ENCODE measurements at places on chromosomes 5 and 9.

GRCh38 chr9:131049829-131050715, 41.1 kb downstream of the LAMC3 start:
- no peak overlapping the region for H3K4me3 ChIP-seq
- H3K27ac ChIP-seq, result no peak overlapping the region
- DNase-seq, result no peak
- H3K27me3 ChIP-seq, result no peaks in the 10 kb centered on the region
- peaks cover 2% of the 10 kb centered on the region for H3K4me1 ChIP-seq

DNA sequence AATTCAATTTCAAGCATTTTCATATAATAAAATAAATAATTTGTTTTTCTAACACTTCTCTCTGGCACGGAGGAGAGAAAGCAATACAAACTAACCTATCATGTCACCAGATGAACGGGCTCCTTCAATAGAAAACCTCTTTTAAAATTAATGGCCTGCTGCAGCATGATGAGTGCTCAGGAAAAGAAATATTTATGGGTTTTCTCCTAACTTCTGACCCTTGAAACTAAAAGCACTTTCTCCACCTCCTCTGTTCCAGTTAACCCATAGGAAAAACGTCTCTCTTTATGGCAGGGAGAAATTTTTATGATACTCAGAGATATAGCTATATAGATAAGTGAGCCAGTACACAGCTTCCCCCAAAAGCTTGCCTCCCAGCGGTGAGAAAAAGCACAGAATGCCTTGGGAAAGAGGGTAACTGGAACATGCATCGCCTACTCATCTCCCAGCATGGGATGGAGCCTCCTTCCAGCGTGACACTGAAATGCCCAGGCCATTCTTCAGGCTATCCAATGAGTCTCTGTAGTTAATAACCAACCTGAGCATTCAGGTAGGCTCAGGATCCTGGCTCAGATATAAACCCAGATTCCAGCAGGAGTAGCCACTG, 963.0 kb upstream of the DMAC1 start:
- DNase-seq, result no peak
- no peak overlapping the region for H3K4me3 ChIP-seq
- H3K4me1 ChIP-seq, result no peaks in the 10 kb centered on the region
- H3K36me3 ChIP-seq, result no peaks in the 10 kb centered on the region
- H3K27me3 ChIP-seq, result no peaks in the 10 kb centered on the region

GRCh38 chr9:36100532-36100931, 36.0 kb upstream of the GLIPR2 start:
- no peak for DNase-seq
- H3K4me1 ChIP-seq, result peaks cover 10% of the 10 kb centered on the region
- H3K4me3 ChIP-seq, result no peak overlapping the region
- no peak overlapping the region for H3K27ac ChIP-seq
- no peaks in the 10 kb centered on the region for H3K27me3 ChIP-seq

DNA sequence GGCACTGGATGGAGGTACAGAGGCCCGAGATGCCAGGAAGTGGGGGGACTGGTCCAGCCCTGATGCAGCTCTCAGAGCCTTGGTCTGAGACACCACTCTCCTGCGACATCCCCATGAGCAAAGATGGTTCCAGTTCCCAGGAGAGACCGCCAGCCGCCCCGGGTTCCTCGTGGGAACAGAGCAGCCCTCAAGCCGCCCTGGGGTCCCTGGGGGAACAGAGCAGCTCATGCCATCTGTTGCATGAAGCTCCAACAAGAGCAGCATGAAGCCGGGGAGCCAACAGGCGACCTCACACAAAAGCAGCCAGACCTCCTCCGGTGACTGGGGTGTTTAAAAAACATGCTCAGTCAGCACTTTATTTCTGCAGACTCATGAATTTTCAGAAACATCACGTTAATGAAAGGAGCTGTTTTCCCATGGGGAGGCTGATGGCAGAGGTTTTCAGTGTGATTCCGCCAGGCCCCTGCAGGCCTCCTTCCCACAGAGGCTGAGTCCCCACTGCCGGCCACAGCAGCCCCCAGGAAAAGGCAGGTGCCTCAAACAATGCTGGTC, 6.2 kb downstream of the SLC6A18 start:
- DNase-seq, result no peak
- H3K4me1 ChIP-seq, result peaks cover 33% of the 10 kb centered on the region
- H3K27me3 ChIP-seq, result peaks cover 22% of the 10 kb centered on the region
- H3K27ac ChIP-seq, result no peak overlapping the region
- H3K4me3 ChIP-seq, result no peak overlapping the region

GRCh38 chr5:77936365-77936693, 160.2 kb upstream of the TBCA start:
- H3K36me3 ChIP-seq, result no peaks in the 10 kb centered on the region
- no peak overlapping the region for H3K4me3 ChIP-seq
- DNase-seq, result no peak
- H3K27ac ChIP-seq, result no peak overlapping the region
- peaks cover 27% of the 10 kb centered on the region for H3K27me3 ChIP-seq
- peaks cover 12% of the 10 kb centered on the region for H3K4me1 ChIP-seq

DNA sequence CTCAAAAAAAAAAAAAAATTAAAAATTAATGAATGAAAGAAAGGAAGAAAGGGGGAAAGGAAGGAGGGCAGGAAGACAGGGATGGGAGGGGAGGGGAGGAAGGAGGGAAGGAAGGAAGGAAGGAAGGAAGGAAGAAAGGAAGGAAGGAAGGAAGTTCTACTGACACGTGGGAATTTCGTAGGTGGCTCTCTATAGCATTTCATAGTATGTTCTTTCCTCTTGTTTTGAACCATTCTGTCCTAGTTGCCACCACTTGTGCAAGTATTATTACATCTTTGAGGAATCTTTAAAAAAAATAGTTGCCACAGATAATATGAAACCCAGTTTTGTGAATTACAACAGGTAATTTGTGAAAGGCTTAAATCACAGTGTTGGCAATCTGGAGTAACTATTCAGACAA, 253.8 kb downstream of the BNC2 start:
- DNase-seq, result no peak
- no peaks in the 10 kb centered on the region for H3K27me3 ChIP-seq
- H3K36me3 ChIP-seq, result no peaks in the 10 kb centered on the region
- no peak overlapping the region for H3K27ac ChIP-seq

DNA sequence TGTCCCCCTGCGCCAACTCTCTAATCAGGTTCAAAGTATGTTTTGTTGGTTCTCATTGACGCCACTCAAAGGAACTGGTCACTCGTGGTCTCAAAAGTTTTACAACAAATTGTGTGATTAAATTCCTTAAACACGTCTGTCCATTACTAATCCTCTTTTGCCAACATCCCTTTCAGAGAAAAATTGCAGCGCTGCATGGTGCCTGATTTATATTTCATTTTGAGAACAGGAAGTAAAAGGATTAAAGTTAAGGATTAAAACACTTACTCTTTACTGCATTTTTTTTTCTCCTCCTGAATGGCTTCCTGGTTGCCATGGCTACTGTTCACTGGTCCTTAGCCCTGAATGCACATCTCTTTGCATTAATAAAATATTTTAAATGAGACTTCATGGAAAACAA, 383.5 kb downstream of the GLIS3 start:
- H3K27me3 ChIP-seq, result peaks cover 8% of the 10 kb centered on the region
- no peaks in the 10 kb centered on the region for H3K36me3 ChIP-seq
- DNase-seq, result no peak
- H3K27ac ChIP-seq, result no peak overlapping the region
- no peak overlapping the region for H3K4me3 ChIP-seq

DNA sequence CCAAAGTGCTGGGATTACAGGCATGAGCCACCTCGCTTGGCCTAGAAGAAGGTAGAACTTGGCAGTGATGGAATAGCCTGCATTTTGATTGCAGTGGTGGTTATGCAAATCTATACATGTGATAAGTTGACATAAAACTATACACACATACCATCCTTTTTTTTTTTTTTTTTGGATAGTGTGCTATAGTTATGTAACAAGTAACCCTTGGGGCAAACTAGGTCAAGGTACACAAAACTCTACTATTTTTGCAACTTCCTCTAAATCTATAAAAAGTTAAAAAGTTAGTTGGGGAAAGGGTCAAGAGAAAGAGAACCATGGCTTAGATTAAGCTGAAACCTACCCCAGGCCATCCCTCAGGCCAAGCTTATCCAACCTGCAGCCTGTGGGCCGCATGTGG, 11.1 kb downstream of the TRIM14 start:
- no peak for DNase-seq
- H3K4me1 ChIP-seq, result peaks cover 83% of the 10 kb centered on the region
- no peaks in the 10 kb centered on the region for H3K27me3 ChIP-seq
- peak overlapping the region; percentile 95 for H3K27ac ChIP-seq
- peak overlapping the region; percentile 64 for H3K4me3 ChIP-seq

- H3K27me3 ChIP-seq, result peaks cover 6% of the 10 kb centered on the region
- peaks cover 6% of the 10 kb centered on the region for H3K4me1 ChIP-seq
- no peak overlapping the region for H3K27ac ChIP-seq
- no peaks in the 10 kb centered on the region for H3K36me3 ChIP-seq
- no peak overlapping the region for H3K4me3 ChIP-seq
- no peak for DNase-seq
Measured at GRCh38 chr5:67259548-67260215, 63.1 kb upstream of the CD180 start.

- no peaks in the 10 kb centered on the region for H3K36me3 ChIP-seq
- no peak overlapping the region for H3K4me3 ChIP-seq
- H3K27me3 ChIP-seq, result no peaks in the 10 kb centered on the region
- no peak overlapping the region for H3K27ac ChIP-seq
- DNase-seq, result no peak
Measured at GRCh38 chr5:67465537-67466207, 269.1 kb upstream of the CD180 start.

GRCh38 chr9:134886413-134886913, 5.9 kb downstream of the FCN2 start:
- H3K27ac ChIP-seq, result no peak overlapping the region
- peak; percentile 6 for DNase-seq
- no peak overlapping the region for H3K4me3 ChIP-seq
- H3K27me3 ChIP-seq, result peaks cover 3% of the 10 kb centered on the region

DNA sequence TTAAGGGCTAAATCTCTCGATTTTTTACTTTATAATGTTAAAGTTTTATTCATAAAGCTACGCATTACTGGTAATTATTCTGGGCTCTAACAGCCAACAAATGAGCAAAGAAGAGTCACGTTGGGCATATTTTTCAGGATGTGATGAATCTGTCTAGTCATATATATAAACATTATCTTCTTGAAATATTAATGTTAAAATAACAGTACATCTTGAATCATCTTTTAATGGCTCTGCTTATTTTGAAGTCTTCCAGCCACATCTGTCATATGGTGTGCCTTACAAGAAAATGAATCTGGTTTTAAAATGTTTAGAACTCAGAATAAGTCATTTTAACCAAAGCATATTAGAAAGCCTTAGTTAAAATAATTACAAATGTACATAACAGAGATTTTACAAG, 96.9 kb downstream of the CWC27 start:
- DNase-seq, result no peak
- peaks cover 3% of the 10 kb centered on the region for H3K4me1 ChIP-seq
- H3K4me3 ChIP-seq, result no peak overlapping the region
- H3K27ac ChIP-seq, result no peak overlapping the region

- no peaks in the 10 kb centered on the region for H3K4me1 ChIP-seq
- no peak overlapping the region for H3K27ac ChIP-seq
- no peaks in the 10 kb centered on the region for H3K36me3 ChIP-seq
- DNase-seq, result no peak
- H3K27me3 ChIP-seq, result no peaks in the 10 kb centered on the region
Measured at GRCh38 chr5:105508519-105508918, 1945.9 kb upstream of the NUDT12 start.

- H3K4me3 ChIP-seq, result no peak overlapping the region
- H3K27ac ChIP-seq, result no peak overlapping the region
- no peaks in the 10 kb centered on the region for H3K4me1 ChIP-seq
- no peaks in the 10 kb centered on the region for H3K27me3 ChIP-seq
- no peaks in the 10 kb centered on the region for H3K36me3 ChIP-seq
Measured at GRCh38 chr9:12904261-12905000, 129.6 kb downstream of the LURAP1L start.

DNA sequence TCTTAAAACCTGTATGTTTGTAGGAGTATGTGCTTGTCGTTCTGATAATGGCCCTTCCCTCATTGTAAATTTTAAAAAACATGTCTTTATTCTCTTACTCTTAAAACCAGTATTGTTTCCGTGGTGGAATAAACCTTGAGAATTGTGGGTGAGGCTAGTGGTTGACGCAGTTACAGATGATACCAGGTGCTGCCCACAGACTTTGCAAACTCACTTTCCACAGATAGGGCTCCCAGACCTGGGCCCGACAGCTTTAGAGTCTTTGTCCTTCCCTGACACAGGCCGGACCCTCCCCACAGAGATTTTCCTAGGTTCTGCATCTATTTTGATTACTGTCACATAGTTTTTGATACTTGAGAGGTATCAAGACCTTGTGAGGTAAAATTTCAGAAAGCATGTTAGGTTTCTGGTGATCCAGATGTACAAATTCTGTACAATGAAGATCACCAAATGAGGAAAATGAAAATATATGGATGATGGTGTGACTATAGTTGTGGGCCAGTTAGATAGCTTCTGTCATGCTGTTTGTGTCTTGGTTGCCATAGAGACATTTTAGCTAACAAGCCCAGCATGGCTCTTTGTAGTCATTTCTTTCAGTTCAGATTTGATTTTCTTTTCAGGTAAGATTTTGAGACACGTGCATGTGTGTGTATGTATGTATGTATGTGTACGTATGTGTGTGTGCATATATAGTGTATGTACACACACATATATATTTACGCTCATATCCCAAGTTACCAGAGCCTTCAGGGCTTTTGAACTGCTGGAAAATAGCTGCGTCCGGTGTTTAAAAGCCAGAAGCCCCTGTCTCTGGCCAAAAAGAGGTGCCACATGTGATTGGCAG, 33.8 kb downstream of the DMRT1 start:
- no peaks in the 10 kb centered on the region for H3K36me3 ChIP-seq
- H3K27ac ChIP-seq, result no peak overlapping the region
- H3K27me3 ChIP-seq, result peaks cover 23% of the 10 kb centered on the region
- no peak overlapping the region for H3K4me3 ChIP-seq
- DNase-seq, result no peak
- peaks cover 4% of the 10 kb centered on the region for H3K4me1 ChIP-seq

DNA sequence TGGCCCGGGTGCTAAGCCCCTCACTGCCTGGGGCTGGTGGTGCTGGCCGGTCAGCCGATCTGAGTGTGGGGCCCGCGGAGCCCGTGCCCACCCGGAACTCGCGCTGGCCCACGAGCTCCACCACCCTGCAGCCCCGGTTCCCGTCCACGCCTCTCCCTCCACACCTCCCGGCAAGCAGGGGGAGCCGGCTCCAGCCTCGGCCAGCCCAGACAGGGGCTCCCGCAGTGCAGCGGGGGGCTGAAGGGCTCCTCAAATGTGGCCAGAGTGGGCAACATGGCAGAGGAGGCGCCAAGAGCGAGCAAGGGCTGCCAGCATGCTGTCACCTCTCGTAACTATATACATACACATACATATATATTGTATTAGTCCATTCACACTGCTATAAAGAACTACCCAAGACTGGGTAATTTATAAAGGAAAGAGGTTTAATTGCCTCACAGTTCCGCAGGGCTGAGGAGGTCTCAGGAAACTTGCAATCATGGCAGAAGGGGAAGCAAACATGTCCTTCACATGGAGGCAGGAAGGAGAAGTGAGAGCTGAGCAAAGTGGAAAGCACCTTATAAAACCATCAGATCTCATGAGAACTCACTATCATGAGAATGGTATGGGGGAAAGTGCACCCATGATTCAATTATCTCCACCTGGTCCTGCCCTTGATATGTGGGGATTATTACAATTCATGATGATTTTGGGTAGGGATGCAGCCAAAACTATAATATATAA, 56.8 kb downstream of the LIX1 start:
- H3K27me3 ChIP-seq, result peaks cover 3% of the 10 kb centered on the region
- DNase-seq, result no peak
- H3K4me1 ChIP-seq, result peaks cover 12% of the 10 kb centered on the region

Measured in activated CD8-positive, alpha-beta T cell treated with anti-CD3 and anti-CD28 coated beads, Interleukin-2, amount 10 ng/mL, durations not matched to agents 7 days and 5 days (primary cell).